ENCODE measurements at places on chromosomes 12 and 14. TPM values are rescaled to one million over a fixed set of nuclear protein-coding genes. Genes with fewer than 3 reads are reported as not detected.

LYZ gene
- 0.31 TPM for total RNA-seq

GRCh38 chr12:101021911-101022388 is 188.1 kb downstream of the SLC5A8 start:
- DNase-seq: peak; percentile 97
- H3K27ac ChIP-seq: peak overlapping the region; percentile 87
- H3K36me3 ChIP-seq: no peaks in the 10 kb centered on the region
- H3K27me3 ChIP-seq: no peaks in the 10 kb centered on the region
- H3K4me1 ChIP-seq: peaks cover 37% of the 10 kb centered on the region

DNA sequence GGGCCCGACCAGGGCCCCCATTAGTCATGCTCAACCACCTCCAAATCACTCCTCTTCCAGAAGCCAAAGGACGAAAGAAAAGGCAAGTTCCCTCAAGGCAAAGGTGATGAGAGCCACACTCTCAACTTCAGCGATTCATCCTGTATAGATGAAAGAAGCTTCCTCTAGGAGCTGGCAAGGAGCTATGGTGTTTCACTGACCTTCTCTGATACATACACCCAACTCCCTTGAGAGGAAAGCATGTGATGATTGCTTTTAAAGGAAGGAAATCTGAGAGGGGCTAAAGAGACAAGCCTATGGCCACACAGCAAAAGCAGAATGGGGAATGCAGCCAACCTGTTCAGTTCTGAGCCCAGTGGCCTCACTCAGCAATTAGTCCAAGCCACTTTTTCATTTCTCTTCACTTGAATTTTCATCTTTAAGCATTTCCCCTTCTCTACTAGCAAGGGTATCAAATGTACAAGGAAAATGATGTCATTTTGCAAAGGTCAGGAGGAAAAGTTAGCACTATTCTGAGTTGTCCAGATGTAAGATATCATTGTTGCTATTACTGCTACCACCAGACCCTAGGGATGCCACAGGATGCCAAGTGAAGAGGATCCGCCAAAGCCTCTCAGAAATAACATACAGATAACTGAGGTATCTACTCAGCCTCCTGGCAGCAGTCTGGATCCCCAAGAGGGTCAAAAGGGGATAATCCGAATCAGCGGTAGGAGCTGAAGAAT is 82.5 kb downstream of the MAP3K9 start:
- no peak overlapping the region for H3K4me3 ChIP-seq
- H3K4me1 ChIP-seq: no peaks in the 10 kb centered on the region
- H3K36me3 ChIP-seq: no peaks in the 10 kb centered on the region
- DNase-seq: no peak
- H3K27ac ChIP-seq: no peak overlapping the region

DNA sequence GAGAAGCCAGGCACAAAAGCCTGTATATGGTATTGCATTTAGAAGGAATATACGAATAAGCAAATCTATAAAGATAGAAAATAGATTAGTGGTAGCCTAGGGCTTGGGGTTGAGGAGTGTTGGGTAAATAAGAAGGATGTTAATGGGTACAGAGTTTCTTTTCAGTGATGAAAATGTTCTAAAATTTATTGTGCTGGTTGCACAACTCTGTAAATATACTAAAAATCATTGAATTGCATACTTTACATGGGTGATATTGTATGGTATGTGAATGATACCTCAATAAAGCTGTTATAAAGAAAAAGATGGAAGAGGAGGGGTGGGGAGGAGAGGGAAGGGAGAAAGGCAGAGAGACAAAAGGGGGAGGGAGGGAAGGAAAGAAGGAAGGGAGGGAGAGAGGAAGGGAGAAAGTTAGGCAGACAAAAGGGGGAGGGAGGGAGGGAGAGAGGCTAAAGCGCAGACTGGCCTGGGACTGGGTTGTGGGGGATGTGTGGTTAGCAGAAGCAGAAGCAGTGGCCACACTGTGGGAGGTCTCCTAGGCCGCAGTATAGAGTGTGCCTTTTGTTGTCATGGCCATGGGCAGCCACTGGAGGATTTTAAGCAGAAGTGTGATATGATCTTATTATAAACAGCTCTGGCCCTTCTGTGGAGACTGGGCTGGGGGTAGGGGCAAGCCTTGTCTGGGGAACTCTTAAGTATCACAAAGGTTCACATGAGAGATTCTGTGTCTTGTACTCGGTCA is 73.6 kb upstream of the ELK3 start:
- peaks cover 6% of the 10 kb centered on the region for H3K4me1 ChIP-seq
- no peaks in the 10 kb centered on the region for H3K27me3 ChIP-seq
- no peak overlapping the region for H3K4me3 ChIP-seq
- no peaks in the 10 kb centered on the region for H3K36me3 ChIP-seq

- H3K4me1 ChIP-seq: peaks cover 7% of the 10 kb centered on the region
- H3K27me3 ChIP-seq: no peaks in the 10 kb centered on the region
- no peak for DNase-seq
- peaks cover 7% of the 10 kb centered on the region for H3K36me3 ChIP-seq
Measured at GRCh38 chr12:25248137-25248536, 2.6 kb downstream of the KRAS start.

GRCh38 chr14:32329690-32330285 is 690 bp downstream of the AKAP6 start:
- H3K27ac ChIP-seq: no peak overlapping the region
- no peak for DNase-seq
- no peaks in the 10 kb centered on the region for H3K36me3 ChIP-seq

PRICKLE1 gene
- total RNA-seq: 39.5 TPM

GRCh38 chr12:53948650-53949593 is 5.8 kb upstream of the HOXC12 start:
- H3K27me3 ChIP-seq: peaks cover 93% of the 10 kb centered on the region
- no peak for DNase-seq

PPP1R12A gene
- total RNA-seq: 113 TPM

DNA sequence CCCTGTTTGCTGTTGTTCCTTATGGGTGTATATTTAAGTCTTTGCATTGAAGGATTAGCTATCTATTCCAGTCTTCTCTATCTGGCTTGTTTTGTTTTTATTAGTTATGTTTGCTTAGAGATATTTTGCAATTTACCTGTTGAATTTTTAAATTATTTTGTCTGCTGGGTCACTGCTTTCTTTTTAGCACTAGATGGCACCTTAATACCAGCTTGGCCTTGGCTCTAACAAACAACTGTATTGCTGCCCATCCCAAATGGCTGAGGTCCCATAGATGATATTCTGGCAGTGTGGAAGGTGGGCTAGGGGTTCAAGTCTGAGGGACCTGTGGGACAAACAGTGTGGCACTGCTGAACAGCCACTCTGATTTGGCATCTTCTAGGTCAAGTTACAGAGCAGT is 144.0 kb upstream of the FBXO33 start:
- H3K27me3 ChIP-seq: no peaks in the 10 kb centered on the region
- DNase-seq: no peak
- no peak overlapping the region for H3K27ac ChIP-seq
- no peaks in the 10 kb centered on the region for H3K4me1 ChIP-seq
- no peaks in the 10 kb centered on the region for H3K36me3 ChIP-seq

GRCh38 chr12:84986586-84986985 is 49.5 kb downstream of the TSPAN19 start:
- H3K36me3 ChIP-seq: no peaks in the 10 kb centered on the region
- H3K4me1 ChIP-seq: no peaks in the 10 kb centered on the region
- no peak for DNase-seq

- no peak for DNase-seq
- H3K27ac ChIP-seq: no peak within 1 kb of the TSS
- H3K4me1 ChIP-seq: peaks cover 7% of the 10 kb centered on the region
- H3K4me3 ChIP-seq: peak within 1 kb of the TSS; percentile 54
Measured at GRCh38 chr14:21024585-21025370, at the start of gene NDRG2. NDRG2 (minus strand) TSS chr14:21025061; CDS start chr14:21023315, 1,746 bp downstream.

Data from astrocyte (in vitro differentiated cells and primary cell).